ENCODE measurements at places on chromosomes 3 and 15. TPM values are rescaled to one million over a fixed set of nuclear protein-coding genes. Genes with fewer than 3 reads are reported as not detected.

- no peaks in the 10 kb centered on the region for H3K36me3 ChIP-seq
- no peak overlapping the region for H3K27ac ChIP-seq
- peaks cover 10% of the 10 kb centered on the region for H3K4me1 ChIP-seq
- DNase-seq, result no peak
- H3K27me3 ChIP-seq, result no peaks in the 10 kb centered on the region
Measured at GRCh38 chr3:126484662-126485061, 9.0 kb upstream of the ZXDC start.

Gene CPNE9
- 0.30 TPM for total RNA-seq

Gene ST6GAL1
- 111 TPM for total RNA-seq

DNA sequence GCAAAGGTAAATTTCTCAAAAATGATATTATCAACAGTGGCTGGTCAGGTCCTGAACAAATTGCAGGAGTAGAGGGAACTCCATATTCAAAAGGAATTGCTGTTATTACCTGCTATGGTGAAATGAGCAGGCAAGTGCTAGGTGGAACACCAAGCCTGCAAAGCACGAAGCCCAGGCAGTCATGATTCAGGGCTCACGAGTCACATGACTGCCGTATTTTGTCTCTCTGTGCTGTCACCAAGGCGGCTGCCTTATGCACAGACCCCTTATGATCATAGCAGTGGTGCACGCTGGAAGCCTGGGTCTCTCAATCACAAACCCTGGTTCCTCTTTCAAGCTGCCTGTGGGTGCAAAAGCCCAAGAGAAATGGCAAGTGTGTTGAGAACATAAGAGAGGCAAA lies 24.4 kb downstream of the SLC12A1 start:
- no peaks in the 10 kb centered on the region for H3K4me1 ChIP-seq
- H3K36me3 ChIP-seq, result no peaks in the 10 kb centered on the region
- DNase-seq, result no peak
- H3K4me3 ChIP-seq, result no peak overlapping the region

DNA sequence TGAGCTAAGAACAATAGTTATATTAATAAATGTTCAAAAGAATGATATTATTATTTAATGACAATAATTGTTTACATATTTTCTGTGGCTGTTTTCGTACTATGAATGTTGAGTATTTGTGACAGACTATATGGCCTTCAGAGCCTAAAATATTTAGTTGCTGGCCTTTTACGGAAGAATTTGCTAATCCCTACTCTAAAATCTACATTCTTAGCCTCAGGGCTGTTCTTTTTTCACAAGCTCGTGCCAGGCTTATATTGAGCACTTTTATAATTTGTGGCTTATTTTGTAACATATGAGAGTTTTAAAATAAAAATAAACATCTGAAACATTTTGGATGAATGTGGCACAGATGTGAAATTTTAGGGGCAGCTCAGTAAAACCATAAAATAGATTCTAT lies 79.9 kb downstream of the KCNH8 start:
- H3K36me3 ChIP-seq, result no peaks in the 10 kb centered on the region
- no peaks in the 10 kb centered on the region for H3K4me1 ChIP-seq
- H3K4me3 ChIP-seq, result no peak overlapping the region
- DNase-seq, result no peak
